ENCODE measurements at places on chromosomes 6 and 20. TPM values are rescaled to one million over a fixed set of nuclear protein-coding genes. Genes with fewer than 3 reads are reported as not detected.

The CCM2L gene
- polyA plus RNA-seq = 9.3 TPM

DNA sequence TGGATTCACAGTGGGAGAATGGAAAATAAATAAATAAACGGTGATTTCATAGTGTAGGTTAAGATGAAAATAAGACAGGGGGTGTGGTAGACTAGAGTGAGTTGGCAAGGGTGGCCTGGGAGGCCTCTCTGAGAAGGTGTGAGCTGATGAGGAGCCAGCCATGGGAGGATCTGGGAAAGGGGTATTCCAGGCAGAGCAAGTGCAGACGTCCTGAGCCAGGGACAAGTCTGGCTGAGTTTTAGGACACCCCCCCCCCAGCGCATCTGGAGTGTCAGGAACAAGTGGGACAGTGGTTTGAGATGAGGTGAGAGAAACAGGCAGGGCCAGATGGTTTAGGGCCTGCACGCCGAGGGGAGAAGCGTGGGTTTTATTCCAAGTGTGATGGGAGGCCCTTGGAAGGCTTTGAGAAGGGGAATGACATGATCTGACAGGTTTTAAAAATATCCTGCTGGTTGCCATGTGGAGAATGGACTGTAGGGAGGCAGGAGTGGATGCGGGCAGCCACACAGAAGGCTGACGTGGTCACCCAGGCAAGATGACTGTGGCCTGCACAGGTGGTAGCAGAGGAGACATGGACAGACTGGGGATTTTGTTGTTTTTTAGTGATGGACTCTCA is 21.1 kb upstream of the CCM2L start:
- no peak for DNase-seq

DNA sequence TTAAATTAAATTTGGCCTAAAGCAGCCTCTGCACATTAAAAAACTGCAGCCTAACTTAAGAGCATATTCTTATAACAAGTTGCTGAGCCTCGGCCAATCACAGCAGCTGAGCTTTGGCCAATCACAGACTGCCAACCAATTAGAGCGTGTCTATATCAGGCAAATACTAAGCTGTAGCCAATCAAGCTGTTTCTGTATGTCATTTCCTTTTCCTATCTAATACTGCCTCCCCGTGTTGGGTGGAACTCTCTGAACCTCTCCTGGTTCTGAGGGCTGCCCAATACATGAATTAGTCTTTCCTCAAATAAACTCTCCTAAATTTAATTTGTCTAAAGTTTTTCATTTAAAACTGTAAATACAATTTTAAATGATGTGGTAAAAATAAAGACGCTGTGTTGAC is 3.9 kb upstream of the TMEM244 start:
- no peak for DNase-seq

GRCh38 chr20:18279242-18279641 is 9.1 kb upstream of the ZNF133 start:
- DNase-seq = no peak

GRCh38 chr6:16578695-16579285 is 182.5 kb downstream of the ATXN1 start:
- no peak for DNase-seq

DNA sequence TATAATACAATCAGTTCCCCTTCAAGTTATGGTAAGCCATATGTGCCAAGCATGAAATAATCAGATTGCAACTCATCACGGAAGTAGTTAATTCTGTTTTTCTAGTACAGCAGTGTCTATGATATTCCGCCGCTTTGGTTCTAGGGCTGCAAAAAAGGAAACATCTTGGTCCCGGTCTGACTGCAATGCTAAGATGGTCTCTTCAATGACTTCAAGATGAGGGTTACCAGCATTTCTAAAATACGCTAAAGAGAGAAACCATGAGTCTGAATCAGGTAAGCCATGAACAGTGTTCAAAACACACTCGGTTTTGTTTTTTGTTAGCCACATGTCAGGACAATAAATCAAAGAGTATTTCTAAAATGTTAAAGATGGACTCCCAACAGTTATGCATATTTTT is 3.2 kb upstream of the ANKRD60 start:
- DNase-seq = peak; percentile 56

DNA sequence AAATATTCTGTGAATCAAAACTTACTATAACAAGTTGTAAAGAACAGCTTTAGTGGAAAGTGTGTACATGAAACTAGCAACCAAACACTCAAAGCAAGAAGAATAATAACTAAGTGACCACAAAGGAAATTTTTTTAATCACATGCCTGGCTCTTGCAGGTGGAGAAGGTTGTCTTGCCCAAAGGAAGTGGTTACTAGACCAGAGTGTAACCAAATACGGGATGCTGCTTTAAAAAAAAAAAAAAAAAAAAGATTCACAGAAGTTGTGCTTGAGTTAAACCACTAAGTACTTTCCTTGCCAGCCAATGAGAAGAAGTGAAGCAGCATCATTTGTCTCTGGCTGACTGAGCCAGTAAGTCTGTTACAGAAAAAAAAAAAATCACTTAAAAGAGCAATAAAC is 19.1 kb upstream of the HLA-DQB1 start:
- DNase-seq = no peak

- no peak for DNase-seq
These were observed 144.8 kb downstream of the TTLL2 start for GRCh38 chr6:167469672-167470071.

DNA sequence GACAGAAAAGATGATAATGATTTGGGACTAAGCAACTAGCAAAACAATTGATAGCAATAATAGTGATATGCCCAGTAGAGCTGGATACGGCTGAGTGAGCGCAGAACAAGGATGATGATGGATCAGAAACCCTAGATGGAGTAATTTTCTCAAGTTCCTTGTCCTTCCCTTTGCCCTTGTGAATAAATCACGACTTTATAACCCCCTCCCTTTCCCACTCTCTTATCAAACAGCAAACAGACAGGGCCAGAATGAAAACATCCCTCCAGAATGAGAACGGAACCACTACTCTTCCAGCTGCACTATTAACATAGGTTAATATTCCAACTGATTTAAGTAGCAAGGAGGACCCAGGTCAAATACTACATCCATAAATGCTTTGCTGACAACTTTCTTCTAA is 1.3 kb upstream of the MTFR2 start:
- DNase-seq = no peak

Measured in urinary bladder (tissue), 4 donors.